ENCODE measurements at places on chromosomes 12 and 14.

GRCh38 chr12:57576613-57577160, 14.3 kb upstream of the PIP4K2C start:
- DNase-seq: no peak

- no peak for DNase-seq
Measured at GRCh38 chr12:117468016-117468415, 106.6 kb upstream of the NOS1 start.

DNA sequence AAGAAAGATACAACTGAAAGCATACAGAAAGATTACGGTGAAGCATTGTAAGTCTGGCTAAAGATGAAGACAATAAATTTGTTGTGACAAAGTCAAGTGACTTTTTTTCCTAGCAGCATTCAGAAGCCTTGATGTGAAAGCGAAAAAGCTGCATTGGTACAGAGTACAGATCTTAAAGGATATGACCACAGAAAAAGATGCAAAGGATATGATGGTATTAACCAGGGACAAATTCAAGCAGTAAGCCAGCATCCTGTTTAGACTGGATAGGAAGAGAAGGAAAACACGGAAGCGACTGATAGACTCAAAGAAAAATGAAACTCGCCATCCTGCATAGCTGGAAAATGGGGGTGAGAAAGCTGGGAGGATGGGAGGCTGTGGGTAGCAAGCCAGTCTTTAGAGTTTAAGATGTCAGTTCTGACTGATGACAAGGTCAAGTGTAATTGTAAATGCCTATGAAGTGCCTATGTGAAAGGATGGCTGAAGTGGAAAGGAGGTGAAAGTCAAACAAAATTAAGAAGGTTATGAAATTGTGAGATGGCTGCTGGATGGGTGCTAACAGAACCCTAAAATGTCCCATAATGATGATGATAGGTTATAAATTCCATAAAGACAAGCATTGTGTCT, 92.4 kb downstream of the PHLDA1 start:
- no peak for DNase-seq

- no peak for DNase-seq
Measured at GRCh38 chr14:57420986-57421385, 30.6 kb downstream of the NAA30 start.

GRCh38 chr12:84964048-84964447, 51.4 kb upstream of the SLC6A15 start:
- DNase-seq: no peak

DNA sequence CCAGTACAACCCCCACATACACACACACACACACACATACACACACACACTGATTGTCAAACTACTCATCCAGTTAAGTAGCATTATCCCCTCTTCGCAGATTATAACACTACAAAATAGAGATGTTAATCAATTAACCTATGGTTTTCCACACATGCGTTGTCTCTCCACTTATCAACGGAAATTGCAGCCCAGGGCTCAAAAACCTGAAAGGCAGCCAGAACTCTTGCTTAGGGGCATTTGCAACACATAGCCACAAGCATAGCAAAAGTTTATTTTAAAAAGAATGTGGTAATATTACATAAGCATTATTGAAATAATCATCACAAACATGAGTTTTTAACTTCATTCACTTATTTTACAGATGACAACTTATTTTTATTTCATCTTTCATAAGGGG, 265.8 kb downstream of the SLC16A7 start:
- DNase-seq: no peak

- no peak for DNase-seq
Measured at GRCh38 chr12:48038085-48038484, 33.8 kb upstream of the COL2A1 start.

GRCh38 chr14:99512571-99513182, 31.5 kb downstream of the CCNK start:
- no peak for DNase-seq

GRCh38 chr14:47710581-47710980, 35.2 kb upstream of the MDGA2 start:
- no peak for DNase-seq

- DNase-seq: no peak
Measured at GRCh38 chr12:127519779-127520178, 747.2 kb upstream of the TMEM132C start.

DNA sequence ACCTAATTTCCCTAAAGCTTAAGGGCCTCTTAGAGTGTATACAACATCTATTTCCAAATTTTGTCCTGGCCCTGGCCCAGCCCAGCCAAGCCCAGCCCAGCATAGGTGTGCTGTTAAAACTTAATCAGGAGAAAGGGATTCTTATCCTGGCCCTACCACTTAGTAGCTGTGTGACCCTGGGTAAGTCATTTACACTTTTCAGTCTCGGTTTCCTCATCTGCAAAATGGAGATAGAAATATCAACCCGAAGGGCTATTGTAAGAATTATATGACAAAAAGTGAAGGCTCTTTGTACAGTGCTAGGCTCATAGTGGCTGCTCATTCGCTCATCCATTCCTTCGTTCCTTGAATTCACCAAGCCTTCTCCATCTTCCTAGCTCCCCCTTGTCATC, 442 bp downstream of the ERG28 start:
- no peak for DNase-seq

DNA sequence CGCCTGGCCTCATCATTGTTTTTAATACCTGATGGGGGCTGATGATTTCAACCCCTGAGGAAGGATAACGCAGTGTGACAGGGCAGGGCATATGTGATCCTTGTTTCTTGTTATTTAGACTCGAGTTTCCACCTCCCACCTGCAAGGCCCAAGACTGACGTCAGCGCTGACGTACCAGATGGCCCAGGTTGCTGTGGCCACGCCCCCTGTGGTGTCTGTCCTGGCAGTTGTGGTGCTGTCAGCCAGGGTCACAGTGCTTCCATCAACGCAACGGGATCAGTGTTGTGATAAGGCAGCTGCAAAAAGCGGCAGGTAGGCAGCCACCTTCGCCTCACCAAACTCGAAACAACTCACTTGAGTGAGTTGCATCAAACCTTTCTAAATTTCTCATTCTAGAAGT, 18.4 kb downstream of the DDX51 start:
- no peak for DNase-seq

GRCh38 chr12:84201976-84202375, 710.6 kb downstream of the SLC6A15 start:
- DNase-seq: no peak

DNA sequence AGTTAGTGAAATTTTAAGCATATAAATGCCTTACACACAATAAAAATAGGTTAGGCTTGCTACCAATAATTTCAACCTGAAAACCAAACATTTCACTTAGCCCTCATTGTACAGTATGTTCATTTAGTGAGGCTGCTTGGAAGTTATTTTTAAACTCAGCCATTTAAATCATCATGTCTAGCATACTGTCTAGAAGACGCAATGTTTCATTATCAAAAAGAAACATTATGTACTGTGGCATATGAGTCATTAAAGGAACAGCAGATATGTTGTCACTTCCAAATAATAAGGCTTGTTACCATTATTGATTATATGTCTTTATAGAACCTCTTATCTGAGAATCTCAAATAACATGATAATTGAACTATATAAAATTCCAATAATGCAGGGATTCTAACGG, 304.7 kb downstream of the RMST start:
- DNase-seq: no peak

GRCh38 chr14:29601616-29602015, 326.0 kb downstream of the PRKD1 start:
- DNase-seq: no peak

- no peak for DNase-seq
Measured at GRCh38 chr14:99441157-99441870, 39.3 kb downstream of the SETD3 start.

DNA sequence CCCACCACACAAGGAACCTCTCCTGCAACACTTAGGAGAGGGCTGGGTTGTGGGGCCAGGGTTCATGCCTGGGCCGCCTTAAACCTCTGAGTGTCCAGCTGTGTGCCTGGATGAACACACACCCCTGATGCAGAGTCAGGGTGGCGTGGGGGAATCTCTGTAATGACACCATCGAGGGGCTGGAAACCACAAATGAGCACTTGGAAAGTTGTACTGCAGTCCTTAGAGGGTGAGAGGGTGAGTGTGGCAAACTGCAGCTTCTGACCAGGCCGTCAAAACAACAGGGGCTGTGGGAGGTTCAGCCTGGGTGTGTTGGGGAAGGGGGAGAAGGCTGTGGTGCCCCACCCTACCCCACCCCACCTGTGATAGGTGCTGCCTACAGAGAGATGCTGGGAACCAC, 12.4 kb upstream of the KRT5 start:
- no peak for DNase-seq

DNA sequence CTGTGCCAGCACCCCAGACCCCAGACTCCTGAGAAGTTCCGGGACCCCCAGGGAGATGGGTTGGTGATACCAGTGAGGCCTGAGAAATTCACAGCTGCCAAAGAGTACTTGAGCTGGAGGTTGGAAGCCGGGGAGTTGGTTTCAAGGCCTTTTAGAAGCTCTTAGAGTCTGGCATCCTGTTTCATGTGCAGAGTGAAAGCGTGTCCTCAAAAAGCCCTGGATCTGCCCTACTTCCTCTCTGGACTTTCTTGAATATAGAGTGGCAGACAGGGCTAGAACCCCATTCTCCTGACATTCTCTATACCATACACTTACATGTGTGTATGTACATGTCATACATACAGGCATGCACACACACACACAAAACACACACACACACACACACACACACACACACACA, 31.3 kb upstream of the PPM1A start:
- no peak for DNase-seq

DNA sequence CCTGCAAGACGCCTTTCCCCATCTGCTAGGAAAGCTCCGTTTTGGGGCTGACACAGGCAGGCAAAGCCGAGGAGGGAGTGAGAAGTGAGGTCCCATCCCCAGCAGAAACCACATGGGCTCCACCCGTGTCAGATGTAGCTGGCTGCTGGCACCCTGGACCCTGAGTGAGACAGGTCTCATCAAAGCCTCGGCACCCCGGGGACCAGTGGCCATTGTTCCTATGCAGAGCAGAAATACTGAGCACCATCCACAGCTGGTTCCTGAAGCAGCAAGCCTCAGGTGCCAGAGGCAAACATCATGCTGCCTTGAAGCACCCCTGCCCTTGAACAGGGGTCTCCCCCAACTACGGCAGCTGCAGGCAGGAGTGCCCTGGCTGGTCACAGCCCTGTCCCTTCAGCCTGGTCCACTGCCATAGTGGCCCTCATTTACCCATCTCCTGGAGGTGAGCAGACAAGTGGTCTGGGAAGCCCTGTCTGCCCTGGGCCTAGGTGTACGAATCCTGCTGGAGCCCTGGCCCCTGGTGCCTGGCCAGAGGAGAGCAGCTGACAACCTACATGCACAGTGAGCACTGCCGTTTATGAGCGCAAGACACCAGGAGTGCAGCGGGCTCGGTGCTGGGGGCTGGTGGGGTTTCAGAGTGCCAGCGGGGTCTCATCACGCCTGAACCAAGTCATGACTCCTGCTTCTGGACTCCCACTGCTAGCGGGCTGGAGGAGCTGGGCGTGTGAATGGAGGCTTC, 289.8 kb upstream of the RTL1 start:
- DNase-seq: no peak

- no peak for DNase-seq
Measured at GRCh38 chr12:38332814-38333213, 16.2 kb downstream of the ALG10B start.

DNA sequence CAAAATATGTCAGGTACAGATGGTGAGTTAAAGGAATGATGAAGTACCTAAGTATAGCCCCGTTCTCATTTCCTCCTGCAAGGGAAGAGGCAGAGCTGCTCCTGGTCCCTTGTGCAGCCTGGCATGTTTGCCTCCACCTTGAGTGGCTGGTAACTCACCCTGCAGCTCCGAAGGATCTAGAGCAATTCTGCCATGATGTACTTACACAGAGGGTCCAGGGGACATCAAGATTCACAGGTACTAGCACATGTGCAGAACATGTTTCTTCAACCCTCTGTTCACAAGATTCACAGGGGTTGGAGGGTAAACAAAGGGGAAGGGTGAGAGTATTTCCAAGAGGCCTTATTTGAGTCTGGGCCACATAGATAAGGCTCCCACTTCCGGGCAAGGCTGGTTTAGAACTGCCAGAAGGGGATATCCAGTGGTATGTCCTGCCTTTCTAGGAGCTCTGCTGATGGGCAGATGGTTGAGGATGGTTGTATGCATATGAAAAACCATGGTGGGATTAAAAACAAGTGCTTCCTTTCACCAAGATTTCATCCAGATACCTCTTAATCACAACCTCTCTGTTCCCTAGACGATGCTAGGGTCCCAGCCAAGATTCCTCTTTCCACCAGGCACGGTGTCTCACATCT, 7.7 kb downstream of the DCTN2 start:
- DNase-seq: no peak

DNA sequence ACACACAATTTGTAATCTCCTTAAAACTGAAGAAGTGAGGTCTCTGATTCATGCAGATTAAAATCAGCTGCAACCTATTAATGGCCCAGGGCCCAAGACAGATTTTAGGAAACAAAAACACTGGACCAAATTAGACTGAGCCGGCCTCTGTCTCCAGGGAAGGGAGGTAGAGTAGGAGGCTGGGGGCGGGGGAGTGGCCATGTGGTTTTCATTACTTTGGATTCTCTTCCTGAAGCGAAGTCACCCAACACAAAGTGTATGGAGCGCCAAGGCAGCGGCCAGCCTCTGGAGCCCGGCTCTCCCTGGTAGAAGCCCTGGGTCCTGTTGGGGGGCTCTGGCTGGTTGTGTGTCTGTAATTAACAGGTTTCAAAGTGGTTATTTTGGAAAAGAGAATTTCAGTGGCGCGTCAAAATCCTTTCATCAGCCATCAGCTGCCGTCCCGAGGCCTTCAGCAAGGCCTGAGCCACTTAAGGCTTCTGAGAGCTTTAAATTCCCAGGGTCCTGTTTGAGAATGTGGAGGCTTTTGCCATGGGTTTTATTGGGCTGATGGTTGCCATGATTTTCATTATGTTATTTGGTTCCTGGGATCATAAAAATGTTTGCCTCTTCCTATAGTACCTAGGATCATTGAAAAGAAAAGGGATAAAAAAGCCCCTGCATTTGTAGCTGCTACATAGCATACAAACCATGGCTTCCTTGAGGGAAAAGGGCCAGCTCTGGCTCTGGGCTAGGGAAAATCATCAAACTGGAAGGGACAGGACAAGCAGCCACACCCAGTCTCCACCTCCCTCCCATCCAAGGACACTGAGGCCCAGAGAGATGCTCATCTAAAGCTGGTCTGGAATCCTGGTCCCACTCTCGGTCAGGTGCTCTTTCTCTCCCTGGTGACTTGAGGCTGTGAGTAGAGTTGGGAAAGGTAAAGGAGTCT, 282.4 kb downstream of the ZFP36L1 start:
- no peak for DNase-seq

GRCh38 chr14:24814346-24814745, 180.4 kb upstream of the GZMB start:
- no peak for DNase-seq

GRCh38 chr14:61246721-61247120, 34.4 kb downstream of the TMEM30B start:
- no peak for DNase-seq

DNA sequence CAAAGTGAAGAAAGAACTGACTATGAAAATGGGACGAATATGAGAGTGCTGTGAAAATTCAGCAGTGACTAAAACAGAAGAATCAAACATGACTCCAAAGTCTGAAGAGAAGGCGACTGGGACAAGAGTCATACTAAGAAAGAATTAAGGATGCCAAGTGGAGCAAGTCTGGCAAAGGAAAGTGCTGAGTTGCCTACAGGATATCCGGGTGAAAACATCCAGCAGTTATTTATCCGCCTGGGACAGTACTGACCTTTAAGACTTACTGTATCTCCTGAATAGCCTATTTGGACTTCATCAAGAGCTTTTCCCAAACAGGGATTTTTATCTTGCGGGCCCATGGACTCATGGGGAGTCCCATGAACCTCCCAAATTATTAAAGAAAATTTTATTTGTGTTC, 41.1 kb downstream of the KICS2 start:
- DNase-seq: no peak

GRCh38 chr12:12715459-12716150, 1.6 kb upstream of the CDKN1B start:
- DNase-seq: no peak

- no peak for DNase-seq
Measured at GRCh38 chr14:96060186-96060933, 21.2 kb downstream of the C14orf132 start.
